ENCODE measurements at places on chromosomes 6 and 20.

DNA sequence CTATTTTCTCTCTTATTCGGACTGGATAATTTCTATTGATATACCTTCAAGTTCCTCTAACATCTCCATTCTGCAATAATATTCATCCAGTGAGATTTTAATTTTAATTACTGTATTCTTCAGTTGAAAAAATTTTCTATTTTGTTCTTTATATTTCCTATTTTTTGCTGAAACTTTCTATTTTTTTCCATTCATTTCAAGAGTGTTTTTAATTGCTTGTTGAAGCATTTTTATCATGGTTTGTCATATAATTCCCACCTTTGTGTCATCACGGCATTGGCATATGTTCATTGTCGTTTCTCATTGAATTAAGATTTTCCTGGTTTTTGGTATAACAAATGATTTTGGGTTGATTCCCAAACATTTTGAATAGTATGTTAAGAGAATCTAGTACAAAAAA, 214.9 kb upstream of the HDDC2 start:
- DNase-seq: no peak

DNA sequence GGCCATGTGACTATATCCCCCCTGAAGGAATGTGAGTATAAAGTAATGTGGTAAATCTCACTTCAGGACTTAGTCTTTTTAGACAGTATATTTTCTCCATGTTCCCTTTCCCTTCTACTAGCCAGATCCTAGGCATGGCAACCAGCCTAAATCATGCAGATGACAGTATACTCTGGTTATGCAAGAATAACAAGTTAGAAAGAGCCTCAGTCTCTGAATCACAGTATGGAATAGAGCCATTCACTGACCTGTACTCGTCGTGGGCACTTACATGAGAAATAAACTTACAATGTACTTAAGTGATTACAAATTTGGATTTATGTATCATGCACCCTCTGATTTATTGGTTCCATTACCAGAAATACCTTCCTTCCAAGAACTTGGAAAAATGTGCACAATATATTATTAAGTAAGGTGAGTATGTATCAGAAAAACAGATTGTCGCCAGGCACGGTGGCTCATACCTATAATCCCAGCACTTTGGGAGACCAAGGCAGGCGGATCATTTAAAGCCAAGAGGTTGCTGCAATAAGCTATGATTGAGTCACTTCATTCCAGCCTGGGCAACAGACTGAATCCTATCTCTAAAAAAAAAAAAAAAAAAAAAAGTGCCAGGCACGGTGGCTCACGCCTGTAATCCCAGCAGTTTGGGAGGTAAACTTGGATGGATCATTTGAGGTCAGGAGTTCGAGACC, 25.1 kb upstream of the FAM8A1 start:
- peak; percentile 86 for DNase-seq

- DNase-seq: no peak
Measured at GRCh38 chr20:50848846-50849673, 54.2 kb downstream of the BCAS4 start.

DNA sequence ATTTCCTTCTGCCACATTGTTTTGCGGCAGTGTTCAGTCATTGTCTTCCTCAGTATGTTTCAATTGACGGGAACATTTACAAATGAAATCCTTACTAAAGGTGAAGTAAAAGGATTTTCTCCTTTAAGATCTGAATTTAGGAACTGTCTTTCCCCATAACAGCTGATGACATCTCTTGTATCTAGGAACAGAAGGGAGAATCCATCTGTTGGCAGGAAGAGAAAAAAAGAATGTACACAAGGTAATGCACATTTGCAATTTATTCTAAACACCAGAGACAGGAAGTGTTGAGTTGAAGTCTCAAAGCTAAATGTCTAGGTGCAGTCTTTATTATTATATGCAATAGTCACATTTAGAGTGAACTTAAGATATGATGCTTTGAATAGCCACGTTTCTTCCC, 334.5 kb downstream of the HDGFL1 start:
- no peak for DNase-seq

- DNase-seq: peak; percentile 71
Measured at GRCh38 chr20:17680836-17681725, 961 bp downstream of the RRBP1 start.

DNA sequence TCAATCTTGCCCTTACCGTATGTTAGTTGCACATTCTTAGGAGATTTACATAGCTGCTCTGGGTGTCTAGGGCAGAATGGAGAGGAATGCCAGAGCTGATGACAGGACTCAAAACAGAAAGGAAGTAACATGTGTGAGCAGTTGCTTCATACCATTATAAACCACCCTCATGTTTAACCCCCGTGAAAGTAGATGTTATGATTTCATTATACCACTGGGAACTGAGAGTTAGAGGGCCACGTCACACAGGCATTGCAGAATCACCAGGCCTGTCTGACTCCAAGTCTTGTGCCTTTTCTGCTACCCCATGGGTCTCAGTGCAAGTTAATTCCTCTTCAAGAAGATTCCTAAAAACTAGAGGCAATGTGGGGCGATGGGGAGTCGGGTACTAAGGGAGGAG, 23.5 kb upstream of the SIM1 start:
- DNase-seq: peak; percentile 67

DNA sequence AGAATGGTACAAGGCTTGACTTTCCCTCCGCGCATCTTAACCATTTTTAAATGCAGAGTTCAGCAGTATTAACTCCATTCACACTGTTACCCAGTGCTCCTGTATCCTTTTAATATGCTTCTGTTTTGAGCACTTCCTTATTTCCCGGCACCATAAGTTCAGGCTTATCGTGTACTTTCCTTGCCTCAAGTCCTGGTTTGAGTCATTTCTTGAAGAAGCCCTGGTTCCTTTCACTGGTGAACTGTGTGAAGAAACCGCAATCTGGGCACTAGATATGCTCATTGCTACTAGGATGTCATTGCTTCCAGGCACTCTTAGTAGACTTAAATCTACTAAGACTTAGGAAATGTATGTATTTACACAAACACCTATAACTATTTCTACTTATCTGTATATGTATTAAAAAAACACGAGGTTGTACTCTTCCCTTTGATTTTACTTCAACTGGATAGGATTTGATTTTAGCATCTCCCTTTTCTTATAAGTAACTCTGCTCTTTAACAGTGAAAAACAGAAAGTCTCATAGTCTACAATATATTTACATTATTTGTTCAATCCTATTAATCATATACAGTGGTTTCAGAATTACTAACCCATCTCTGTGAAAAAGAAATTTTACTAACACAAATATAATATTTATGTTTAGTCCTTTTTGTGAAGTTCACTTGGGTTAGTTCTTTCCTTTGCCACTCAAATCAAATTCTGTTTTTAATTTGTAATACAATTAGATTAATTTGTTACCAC, 135.5 kb downstream of the CDKAL1 start:
- DNase-seq: no peak

DNA sequence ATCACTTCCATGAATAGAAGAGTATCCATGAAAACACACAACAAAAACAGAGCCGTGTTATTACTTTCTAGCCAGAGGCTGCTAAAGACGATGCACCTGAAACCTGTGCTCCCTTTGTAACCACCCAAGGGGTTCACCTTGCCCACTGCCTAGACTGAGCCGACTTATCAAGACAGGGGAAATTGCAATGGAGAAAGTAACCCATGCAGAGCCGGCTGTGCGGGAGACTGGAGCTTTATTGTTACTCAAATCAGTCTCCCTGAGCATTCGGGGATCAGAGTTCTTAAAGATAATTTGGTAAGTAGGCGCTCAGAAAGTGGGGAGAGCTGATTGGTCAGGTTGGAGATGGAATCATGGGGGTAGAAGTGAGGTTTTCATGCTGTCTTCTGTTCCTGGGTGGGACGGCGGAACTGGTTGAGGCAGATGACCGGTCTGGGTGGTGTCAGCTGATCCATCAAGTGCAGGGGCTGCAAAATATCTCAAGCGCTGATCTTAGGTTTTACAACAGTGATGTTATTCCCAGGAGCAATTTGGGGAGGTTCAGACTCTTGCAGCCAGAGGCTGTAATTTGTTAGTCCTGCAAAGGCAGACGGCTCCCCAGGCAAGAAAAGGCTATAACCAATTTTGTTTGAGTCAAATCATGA, 366.6 kb downstream of the PREX1 start:
- DNase-seq: no peak

Measured in AG10803 (cell line).